ENCODE measurements at places on chromosomes 11 and 22. TPM values are rescaled to one million over a fixed set of nuclear protein-coding genes. Genes with fewer than 3 reads are reported as not detected.
A peak's percentile ranks its signal among the peaks of the same experiment; 100 is the strongest.

DNA sequence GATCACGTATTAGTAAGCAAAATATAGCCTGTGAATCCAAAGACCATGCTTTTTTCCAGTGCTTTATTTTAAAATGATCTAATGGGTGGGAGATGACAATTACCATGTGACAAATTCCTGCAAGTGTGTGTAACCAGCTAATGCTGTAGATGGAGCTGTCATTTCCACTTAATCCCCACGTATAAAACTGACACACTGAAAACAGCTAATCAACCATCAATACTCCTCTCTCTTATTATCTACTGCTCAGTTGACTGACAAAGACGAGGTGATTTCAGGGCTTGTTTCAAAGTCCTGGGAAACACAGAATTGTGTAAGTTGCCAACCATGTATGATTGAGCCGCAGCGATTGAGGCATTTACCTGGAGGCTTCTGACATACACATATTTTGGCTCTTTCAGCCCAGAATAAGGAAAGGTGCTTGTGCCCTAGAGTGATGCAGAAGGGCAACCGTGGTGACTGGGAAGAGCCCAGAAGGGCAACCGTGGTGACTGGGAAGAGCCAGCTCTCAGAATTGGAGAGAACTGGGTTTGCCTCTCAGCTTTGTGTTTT lies 9.7 kb downstream of the SLN start:
- H3K27ac ChIP-seq: no peak overlapping the region
- H3K4me3 ChIP-seq: no peak overlapping the region
- H3K27me3 ChIP-seq: peaks cover 20% of the 10 kb centered on the region
- DNase-seq: no peak
- H3K4me1 ChIP-seq: no peaks in the 10 kb centered on the region

The RNF214 gene
- total RNA-seq: 24.6 TPM

GRCh38 chr11:7079545-7080135 lies 9.2 kb upstream of the RBMXL2 start:
- H3K4me1 ChIP-seq: no peaks in the 10 kb centered on the region
- DNase-seq: no peak
- H3K36me3 ChIP-seq: no peaks in the 10 kb centered on the region
- H3K27ac ChIP-seq: no peak overlapping the region
- H3K4me3 ChIP-seq: no peak overlapping the region
- no peaks in the 10 kb centered on the region for H3K27me3 ChIP-seq

DNA sequence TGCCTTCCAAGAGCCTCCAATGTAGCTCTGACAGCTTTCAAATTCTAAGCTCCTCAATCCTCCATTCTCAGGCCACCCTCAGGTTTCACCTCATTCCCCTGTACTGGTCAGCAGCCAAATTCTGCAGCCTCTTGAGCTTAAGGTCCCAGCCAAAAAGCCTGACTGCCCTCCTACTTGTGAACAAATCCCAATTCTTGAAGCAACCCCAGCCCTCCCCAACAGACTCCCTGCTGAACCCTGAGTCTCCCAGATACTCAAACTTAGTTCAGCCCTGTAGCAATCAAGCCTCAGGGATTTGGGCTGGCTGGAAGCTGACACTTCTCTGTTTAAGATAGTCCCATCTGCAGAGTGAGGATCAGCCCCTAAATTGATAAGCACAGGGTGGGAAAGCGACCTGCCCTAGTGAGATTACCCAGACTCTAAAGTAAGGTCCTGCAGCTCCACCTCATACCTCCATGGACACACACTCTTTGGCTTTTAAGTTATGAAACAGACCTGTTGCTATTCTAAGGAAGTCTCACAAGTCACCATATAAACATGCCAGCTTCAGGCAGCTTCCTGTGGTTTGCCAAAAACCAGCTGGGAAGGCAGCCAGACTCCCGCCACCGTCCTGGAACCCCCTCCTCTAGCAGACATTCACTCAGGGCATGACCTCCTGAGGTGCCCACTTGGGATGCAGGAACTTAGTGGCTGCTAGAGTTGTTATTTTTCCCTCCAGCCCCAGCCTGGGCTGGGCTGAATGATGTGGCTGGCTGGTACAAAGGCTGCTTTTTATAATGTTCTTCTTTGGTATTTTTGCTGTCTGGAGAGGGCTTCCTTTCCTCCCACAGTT lies 82.5 kb upstream of the PICALM start:
- no peak overlapping the region for H3K27ac ChIP-seq
- H3K27me3 ChIP-seq: no peaks in the 10 kb centered on the region
- H3K4me3 ChIP-seq: no peak overlapping the region

DNA sequence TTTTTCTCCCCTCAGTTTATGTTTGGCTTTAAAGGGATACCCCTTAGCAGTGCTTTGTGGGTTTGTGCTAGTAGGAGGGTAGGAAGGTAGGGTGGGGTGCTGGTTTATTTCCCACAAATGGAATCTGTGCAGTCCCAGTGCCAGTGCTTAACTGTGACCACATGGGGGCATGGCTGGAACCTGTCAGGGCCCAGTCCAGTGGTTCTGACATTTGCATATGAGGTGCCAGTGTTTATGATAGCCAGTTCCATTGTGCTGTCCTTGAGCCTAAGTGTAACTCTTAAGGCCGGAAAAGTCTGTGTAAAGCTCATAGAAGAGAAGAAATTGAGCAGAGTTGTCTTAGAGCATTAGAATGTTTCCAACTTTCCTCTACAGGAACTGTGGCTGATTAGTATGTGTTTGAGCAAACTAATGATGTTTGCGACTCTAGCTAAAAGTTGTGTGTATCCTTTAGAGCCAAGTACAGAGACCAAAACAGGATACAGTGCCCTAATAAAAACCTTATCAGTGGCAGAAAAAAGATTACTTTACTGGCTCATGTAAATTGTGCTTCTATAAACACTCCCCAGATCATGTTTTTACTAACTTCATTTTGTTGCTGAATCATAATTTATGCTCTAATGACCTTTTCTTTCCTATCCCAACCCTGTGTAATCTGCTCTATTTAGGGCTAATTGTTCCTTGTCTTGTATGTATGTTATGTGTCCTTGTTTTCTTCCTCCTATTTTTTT lies 38.1 kb downstream of the DIXDC1 start:
- peaks cover 11% of the 10 kb centered on the region for H3K4me1 ChIP-seq
- H3K36me3 ChIP-seq: peaks cover 1% of the 10 kb centered on the region
- H3K27me3 ChIP-seq: peaks cover 27% of the 10 kb centered on the region

The PRODH gene
- not detected for total RNA-seq

DNA sequence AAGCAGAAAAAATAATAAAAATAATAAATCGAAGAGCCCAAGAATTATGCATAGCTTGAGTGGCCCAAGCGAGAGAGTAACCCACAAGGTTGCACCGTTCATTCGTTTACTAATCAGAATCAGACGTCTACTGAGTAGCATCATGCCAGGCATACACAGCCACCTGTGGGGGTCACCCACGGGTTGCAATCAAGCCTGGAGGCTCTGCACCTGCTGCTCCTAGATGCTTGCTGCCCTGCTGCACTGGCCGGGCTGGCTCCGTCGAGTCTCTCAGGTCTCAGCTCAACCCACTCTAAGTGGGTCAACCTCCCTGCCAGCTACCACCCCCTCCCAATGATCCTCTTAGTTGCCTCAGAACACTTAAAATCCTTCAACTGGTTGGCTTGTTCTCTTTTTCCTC lies 2.0 kb upstream of the TESMIN start:
- no peak overlapping the region for H3K27ac ChIP-seq
- H3K4me3 ChIP-seq: no peak overlapping the region
- H3K4me1 ChIP-seq: peaks cover 2% of the 10 kb centered on the region
- peaks cover 11% of the 10 kb centered on the region for H3K36me3 ChIP-seq
- peak; percentile 17 for DNase-seq
- no peaks in the 10 kb centered on the region for H3K27me3 ChIP-seq

The KREMEN1 gene
- 0.30 TPM for total RNA-seq

DNA sequence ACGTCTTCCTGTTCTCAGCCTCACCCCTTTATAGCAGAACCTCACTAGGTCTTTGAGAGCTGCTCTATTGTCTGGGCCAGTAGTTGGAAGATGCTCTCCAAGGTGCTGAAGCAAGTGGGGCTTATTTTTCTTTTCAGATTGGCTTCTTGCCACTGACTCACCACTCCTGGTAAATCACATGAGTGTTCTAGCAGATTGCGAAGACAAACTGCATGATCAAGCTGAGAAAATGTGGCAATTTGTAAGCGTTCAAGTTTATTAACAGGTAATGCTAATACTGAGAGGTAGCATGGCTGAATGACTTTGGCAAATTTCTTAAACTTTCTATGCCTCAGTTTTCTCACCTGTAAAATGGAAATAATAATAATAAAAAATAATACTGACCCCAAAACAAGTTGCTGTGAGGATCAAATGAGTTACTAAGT lies 59.2 kb downstream of the CACNG2 start:
- H3K4me1 ChIP-seq: peaks cover 3% of the 10 kb centered on the region
- DNase-seq: peak; percentile 47
- no peaks in the 10 kb centered on the region for H3K36me3 ChIP-seq
- no peak overlapping the region for H3K27ac ChIP-seq
- no peak overlapping the region for H3K4me3 ChIP-seq
- peaks cover 43% of the 10 kb centered on the region for H3K27me3 ChIP-seq

- no peaks in the 10 kb centered on the region for H3K4me1 ChIP-seq
- peaks cover 6% of the 10 kb centered on the region for H3K27me3 ChIP-seq
- H3K36me3 ChIP-seq: no peaks in the 10 kb centered on the region
Measured at GRCh38 chr11:102912482-102912830, 37.7 kb upstream of the MMP12 start.

The TRIM22 gene
- 73.4 TPM for total RNA-seq

GRCh38 chr11:93089474-93090102 lies 108.2 kb downstream of the SLC36A4 start:
- no peaks in the 10 kb centered on the region for H3K36me3 ChIP-seq
- H3K4me3 ChIP-seq: no peak overlapping the region
- no peaks in the 10 kb centered on the region for H3K4me1 ChIP-seq
- H3K27ac ChIP-seq: no peak overlapping the region
- DNase-seq: peak; percentile 6
- peaks cover 4% of the 10 kb centered on the region for H3K27me3 ChIP-seq

The SLC25A45 gene
- total RNA-seq: 13.2 TPM

- H3K4me3 ChIP-seq: no peak overlapping the region
- H3K27ac ChIP-seq: no peak overlapping the region
- no peak for DNase-seq
- no peaks in the 10 kb centered on the region for H3K36me3 ChIP-seq
- H3K4me1 ChIP-seq: no peaks in the 10 kb centered on the region
Measured at GRCh38 chr11:88523386-88524071, 186.0 kb upstream of the CTSC start.

DNA sequence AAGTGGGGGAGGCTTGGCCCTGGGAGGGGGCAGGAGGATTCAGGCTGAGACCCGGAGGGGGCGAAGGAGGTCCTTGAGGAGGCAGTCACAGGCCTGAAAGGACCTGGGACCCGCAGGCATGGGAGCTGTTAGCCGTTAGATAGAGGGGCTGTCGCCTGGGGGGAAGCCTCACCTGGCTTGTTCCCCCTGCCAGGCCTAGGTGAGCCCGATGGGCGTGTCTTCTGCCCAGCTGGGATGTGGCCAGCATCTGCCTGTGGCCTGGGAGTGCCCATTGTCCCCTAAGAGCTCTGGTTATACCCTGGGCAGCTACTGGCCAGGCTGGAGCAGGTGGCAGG lies 1.8 kb upstream of the DUSP8 start:
- H3K36me3 ChIP-seq: no peaks in the 10 kb centered on the region
- peaks cover 2% of the 10 kb centered on the region for H3K27me3 ChIP-seq
- H3K27ac ChIP-seq: no peak overlapping the region
- no peak for DNase-seq

DNA sequence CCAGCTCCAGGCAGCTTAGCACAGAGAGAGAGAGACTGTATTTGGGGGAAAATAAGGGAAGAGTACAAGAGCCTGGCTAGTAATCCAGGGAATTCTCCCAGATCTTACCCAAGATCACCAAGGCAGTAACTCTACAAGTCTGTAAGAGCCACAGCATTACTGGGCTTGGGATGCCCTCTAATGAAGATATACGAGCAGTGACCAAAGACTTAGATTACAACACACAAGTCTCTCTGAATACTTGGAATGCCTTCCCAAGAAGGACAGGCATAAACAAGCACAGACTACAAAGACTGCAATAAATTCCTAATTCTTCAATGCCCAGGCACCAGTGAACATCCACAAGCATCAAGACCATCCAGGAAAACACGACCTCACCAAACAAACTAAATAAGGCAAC lies 17.7 kb downstream of the DNAJC24 start:
- no peak overlapping the region for H3K4me3 ChIP-seq
- no peak for DNase-seq

DNA sequence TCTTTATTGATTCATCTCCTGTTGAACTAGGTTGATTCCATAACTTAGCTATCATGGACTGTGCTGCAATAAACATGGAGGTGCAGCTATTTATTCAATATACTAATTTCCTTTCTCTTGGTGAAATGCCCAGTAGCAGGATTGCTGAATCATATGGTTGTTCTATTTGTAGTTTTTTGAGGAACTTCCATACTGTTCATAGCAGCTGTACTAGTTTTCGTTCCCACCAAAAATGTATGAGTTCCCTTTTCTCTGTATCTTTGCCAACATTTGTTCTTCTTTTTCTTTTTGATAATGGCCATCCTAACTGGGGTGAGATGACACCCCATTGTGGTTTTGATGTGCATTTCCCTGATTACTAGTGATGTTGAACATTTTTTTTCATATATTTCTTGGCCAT lies 87.2 kb upstream of the NAV2 start:
- H3K27me3 ChIP-seq: peaks cover 15% of the 10 kb centered on the region
- no peak for DNase-seq
- no peak overlapping the region for H3K4me3 ChIP-seq
- no peak overlapping the region for H3K27ac ChIP-seq

- peaks cover 60% of the 10 kb centered on the region for H3K4me1 ChIP-seq
- no peak overlapping the region for H3K27ac ChIP-seq
- no peaks in the 10 kb centered on the region for H3K36me3 ChIP-seq
- DNase-seq: no peak
- H3K4me3 ChIP-seq: no peak overlapping the region
- H3K27me3 ChIP-seq: no peaks in the 10 kb centered on the region
Measured at GRCh38 chr11:128424851-128425285, 162.5 kb downstream of the ETS1 start.
